Fibroblast of lung (primary cell): ENCODE measurements at places on chromosomes 5 and 9.
A peak's percentile ranks its signal among the peaks of the same experiment; 100 is the strongest.

- H3K4me3 ChIP-seq: no peak overlapping the region
- H3K36me3 ChIP-seq: no peaks in the 10 kb centered on the region
- no peaks in the 10 kb centered on the region for H3K27me3 ChIP-seq
- no peak overlapping the region for H3K27ac ChIP-seq
- DNase-seq: no peak
Observed at GRCh38 chr9:71115448-71115975, 5.9 kb downstream of the TRPM3 start.

- peaks cover 4% of the 10 kb centered on the region for H3K36me3 ChIP-seq
- H3K27me3 ChIP-seq: no peaks in the 10 kb centered on the region
- DNase-seq: no peak
- no peak overlapping the region for H3K4me3 ChIP-seq
Observed at GRCh38 chr9:93118863-93119702, 15.0 kb downstream of the NINJ1 start.

DNA sequence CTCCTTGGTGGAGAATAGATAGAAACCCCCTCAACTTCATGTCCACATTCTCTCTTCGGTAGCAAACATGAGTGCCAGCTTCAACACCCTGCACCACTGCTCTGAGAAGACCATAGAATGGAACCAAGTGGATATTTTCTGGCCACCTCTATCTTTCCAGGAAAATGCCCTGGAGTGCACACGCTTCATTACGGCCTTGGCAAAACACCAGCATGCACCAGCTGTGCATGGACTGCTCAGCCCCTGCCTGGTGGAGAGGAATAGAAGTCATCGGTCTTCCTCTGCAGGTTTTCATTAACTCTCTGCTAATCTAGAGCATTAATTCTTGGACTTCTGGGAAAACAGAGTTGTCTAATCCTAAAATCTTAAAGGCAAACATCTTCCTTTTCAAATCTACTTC is 211.6 kb upstream of the TMEM161B start:
- H3K27ac ChIP-seq: no peak overlapping the region
- no peaks in the 10 kb centered on the region for H3K4me1 ChIP-seq
- H3K27me3 ChIP-seq: no peaks in the 10 kb centered on the region
- no peak overlapping the region for H3K4me3 ChIP-seq
- DNase-seq: no peak
- H3K36me3 ChIP-seq: no peaks in the 10 kb centered on the region

- no peak overlapping the region for H3K4me3 ChIP-seq
- H3K27me3 ChIP-seq: no peaks in the 10 kb centered on the region
- no peak for DNase-seq
- no peak overlapping the region for H3K27ac ChIP-seq
- no peaks in the 10 kb centered on the region for H3K4me1 ChIP-seq
Observed at GRCh38 chr5:5348135-5348534, 74.3 kb upstream of the ICE1 start.

GRCh38 chr5:117889596-117889995 is 1098.8 kb downstream of the DTWD2 start:
- H3K4me3 ChIP-seq: no peak overlapping the region
- H3K4me1 ChIP-seq: peaks cover 2% of the 10 kb centered on the region
- no peak for DNase-seq
- H3K27ac ChIP-seq: no peak overlapping the region

DNA sequence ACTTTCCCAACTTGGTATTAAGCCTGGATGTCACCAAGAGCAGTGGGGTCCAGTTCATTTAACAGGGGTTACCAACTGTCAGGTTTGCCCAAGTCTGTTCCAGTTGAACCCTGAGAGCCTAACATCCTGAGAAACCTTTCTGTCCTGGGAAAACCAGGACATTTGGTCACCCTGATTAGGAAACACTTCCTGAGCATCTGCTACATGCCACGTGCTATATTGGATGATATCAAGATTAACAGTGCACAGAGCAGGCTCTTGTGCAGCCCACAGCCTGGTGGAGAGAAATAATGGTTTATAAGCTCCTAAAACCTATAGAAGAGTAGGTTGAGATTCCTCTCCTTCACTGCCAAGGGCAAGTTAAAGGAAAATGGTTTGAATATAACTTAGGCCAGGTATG is 102.9 kb upstream of the RAD23B start:
- DNase-seq: no peak
- H3K4me3 ChIP-seq: no peak overlapping the region
- no peaks in the 10 kb centered on the region for H3K27me3 ChIP-seq
- peaks cover 2% of the 10 kb centered on the region for H3K4me1 ChIP-seq
- no peak overlapping the region for H3K27ac ChIP-seq
- H3K36me3 ChIP-seq: no peaks in the 10 kb centered on the region

- DNase-seq: peak; percentile 50
- H3K4me1 ChIP-seq: no peaks in the 10 kb centered on the region
- H3K27me3 ChIP-seq: peaks cover 54% of the 10 kb centered on the region
- H3K4me3 ChIP-seq: peak overlapping the region; percentile 49
- no peaks in the 10 kb centered on the region for H3K36me3 ChIP-seq
- H3K27ac ChIP-seq: no peak overlapping the region
Observed at GRCh38 chr9:14348123-14348372, 34.1 kb upstream of the NFIB start.

DNA sequence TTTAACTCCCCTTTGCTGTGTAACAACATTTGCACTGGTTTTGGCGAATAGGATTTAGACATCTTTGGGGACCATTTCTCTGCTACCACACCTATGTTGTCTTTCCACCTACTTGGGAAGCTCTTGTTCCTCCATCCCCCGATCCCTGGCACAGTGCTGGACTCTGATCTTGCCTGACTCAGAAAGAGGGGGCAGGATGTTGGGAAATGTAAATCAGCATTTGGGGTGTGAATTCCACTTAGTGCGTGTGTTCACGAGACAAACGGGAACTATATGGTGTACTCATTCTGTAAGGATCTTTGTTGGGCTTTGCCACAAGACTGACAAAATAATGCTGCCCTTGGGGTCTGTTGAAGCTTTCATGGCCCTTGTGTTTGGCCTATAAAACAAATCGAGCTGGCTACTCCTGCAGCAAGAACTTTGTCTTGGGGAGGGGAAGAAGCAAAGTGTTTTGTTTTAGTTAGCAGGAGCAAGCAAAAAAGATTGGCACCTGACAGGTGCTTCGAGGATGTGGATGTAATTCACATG is 18.5 kb downstream of the TMEM268 start:
- DNase-seq: no peak
- no peak overlapping the region for H3K27ac ChIP-seq
- no peak overlapping the region for H3K4me3 ChIP-seq
- H3K4me1 ChIP-seq: no peaks in the 10 kb centered on the region
- H3K36me3 ChIP-seq: no peaks in the 10 kb centered on the region

- no peaks in the 10 kb centered on the region for H3K36me3 ChIP-seq
- no peaks in the 10 kb centered on the region for H3K27me3 ChIP-seq
- H3K4me3 ChIP-seq: no peak overlapping the region
Observed at GRCh38 chr9:134375430-134376385, 49.5 kb downstream of the RXRA start.

DNA sequence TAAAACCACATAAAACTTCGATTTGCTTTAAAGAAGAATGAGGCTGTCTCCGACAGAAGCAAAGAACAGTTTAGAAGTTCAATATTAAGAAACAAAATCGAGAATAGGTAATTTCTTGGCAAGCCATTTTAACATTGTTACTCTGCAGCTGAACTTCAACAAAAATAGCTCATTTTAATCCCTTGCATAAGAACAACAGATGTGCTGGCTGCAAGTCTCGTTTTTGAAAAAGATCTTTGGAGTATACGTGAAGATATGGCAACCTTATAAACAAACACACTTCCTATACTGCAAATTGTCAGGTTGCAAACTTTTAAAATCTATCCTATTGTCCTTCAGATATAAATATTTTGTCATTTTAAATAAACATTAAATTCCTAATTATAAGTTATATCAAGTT is 71.5 kb downstream of the FBN2 start:
- H3K4me3 ChIP-seq: no peak overlapping the region
- no peaks in the 10 kb centered on the region for H3K27me3 ChIP-seq
- peak; percentile 17 for DNase-seq

DNA sequence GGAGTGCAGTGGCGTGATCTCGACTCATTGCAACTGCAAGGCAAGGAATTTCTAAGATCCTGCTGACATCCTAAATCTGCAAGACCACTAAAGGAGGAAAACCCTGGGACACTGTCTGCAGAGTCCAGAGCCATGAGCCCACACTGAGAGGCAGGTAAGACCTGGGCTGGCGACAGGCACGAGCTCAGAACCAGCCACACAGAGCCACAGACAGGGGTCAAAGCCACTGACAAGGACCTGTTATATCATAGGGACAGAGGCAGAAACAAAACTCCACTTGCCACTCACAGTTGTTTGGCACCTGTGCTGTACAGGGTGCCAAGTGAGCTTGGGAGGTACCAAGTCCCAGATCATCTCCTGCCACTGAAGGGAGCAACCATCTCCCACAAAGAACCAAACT is 34.2 kb downstream of the IPPK start:
- H3K4me1 ChIP-seq: no peaks in the 10 kb centered on the region
- no peak for DNase-seq
- no peak overlapping the region for H3K4me3 ChIP-seq
- H3K36me3 ChIP-seq: peaks cover 17% of the 10 kb centered on the region
- H3K27ac ChIP-seq: no peak overlapping the region

DNA sequence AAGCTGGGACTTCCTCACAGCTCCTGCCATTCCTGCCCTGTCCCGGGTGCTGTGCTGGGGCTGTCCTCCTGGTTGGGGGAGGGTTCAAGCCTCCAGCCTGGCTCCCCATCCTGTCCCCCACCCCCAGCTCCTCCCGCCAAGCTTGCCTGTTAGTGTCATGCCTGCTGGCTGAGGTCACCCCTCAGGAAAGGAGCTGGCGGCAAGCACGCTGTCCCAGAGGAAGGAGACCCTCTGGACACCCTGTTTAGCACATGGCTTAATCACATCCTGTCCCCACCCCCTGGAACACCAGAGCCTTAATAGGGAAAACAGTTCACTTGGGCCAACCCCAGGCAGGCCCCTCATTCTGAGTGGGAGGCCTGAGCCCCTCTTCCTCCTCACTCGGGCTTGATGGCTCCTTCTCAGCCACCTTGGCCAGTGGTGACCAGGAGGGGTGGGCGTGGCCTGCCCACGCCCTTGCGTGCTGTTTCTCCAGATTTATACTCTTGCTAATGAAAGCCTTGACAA is 9.2 kb upstream of the PHYHD1 start:
- peaks cover 30% of the 10 kb centered on the region for H3K4me1 ChIP-seq
- peaks cover 34% of the 10 kb centered on the region for H3K36me3 ChIP-seq
- no peaks in the 10 kb centered on the region for H3K27me3 ChIP-seq
- H3K4me3 ChIP-seq: no peak overlapping the region
- peak overlapping the region; percentile 65 for H3K27ac ChIP-seq

GRCh38 chr5:76850543-76851145 is 830 bp downstream of the S100Z start:
- no peak for DNase-seq
- H3K27me3 ChIP-seq: no peaks in the 10 kb centered on the region
- no peak overlapping the region for H3K27ac ChIP-seq

- H3K4me3 ChIP-seq: no peak overlapping the region
- H3K27me3 ChIP-seq: no peaks in the 10 kb centered on the region
- DNase-seq: no peak
- no peak overlapping the region for H3K27ac ChIP-seq
- H3K36me3 ChIP-seq: no peaks in the 10 kb centered on the region
Observed at GRCh38 chr9:83410701-83411100, 127.5 kb downstream of the FRMD3 start.

DNA sequence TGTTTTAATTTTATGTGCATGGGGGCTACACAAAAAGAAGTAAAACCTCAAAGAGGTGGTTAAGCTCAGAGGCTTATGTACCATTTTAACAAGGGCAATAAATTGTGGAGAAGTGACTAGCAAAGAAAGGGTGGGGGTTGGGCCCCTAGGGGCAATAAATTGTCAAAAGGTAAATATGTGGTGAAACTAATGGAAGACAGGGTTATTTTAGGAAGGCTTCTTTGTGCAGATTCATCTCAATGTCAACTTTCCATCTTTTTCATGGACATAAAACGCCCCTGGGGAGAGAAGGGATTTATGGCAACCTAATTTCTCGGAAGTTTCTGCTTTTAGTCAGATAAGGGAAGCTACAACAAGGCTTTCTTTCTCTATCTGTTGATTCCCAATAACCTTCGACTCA is 42.5 kb upstream of the GOLM1 start:
- DNase-seq: no peak
- H3K27ac ChIP-seq: no peak overlapping the region
- H3K4me1 ChIP-seq: no peaks in the 10 kb centered on the region
- no peaks in the 10 kb centered on the region for H3K36me3 ChIP-seq
- no peaks in the 10 kb centered on the region for H3K27me3 ChIP-seq

DNA sequence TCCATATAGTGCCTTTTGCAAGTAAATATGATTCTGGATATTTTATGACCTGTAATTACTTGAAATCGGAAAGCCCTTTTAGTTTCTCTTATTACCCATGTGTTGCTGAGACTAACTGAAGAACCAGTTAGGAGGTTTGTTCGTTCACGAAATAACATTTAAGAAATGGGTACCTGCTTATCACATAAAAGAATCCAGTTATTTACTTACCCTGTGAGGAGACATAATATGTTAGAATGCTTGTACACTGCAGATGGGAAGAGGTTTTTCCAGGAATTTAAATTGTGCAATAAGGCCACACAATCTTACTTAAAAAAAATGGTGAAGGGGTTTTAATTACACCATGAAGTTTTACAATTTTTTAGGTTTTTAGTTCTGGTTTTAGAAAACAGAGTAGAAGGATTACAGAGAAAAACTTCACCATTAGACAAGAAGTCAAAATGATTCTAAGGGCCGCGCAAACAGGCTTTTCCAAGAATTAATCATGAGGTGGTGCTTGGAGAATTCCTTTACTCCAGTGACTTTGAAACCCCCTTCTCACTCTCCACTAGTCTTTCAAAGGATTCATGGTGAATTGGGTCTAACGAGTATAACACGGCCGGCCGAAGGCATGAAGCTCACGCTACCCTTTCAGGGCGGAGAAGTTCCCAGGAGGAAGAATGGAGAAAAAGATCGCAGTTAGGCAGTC is 1.1 kb upstream of the PTGER4 start:
- DNase-seq: peak; percentile 26
- no peaks in the 10 kb centered on the region for H3K27me3 ChIP-seq
- peaks cover 2% of the 10 kb centered on the region for H3K4me1 ChIP-seq
- H3K27ac ChIP-seq: peak overlapping the region; percentile 75
